ENCODE measurements at places on chromosomes 13 and 19.

DNA sequence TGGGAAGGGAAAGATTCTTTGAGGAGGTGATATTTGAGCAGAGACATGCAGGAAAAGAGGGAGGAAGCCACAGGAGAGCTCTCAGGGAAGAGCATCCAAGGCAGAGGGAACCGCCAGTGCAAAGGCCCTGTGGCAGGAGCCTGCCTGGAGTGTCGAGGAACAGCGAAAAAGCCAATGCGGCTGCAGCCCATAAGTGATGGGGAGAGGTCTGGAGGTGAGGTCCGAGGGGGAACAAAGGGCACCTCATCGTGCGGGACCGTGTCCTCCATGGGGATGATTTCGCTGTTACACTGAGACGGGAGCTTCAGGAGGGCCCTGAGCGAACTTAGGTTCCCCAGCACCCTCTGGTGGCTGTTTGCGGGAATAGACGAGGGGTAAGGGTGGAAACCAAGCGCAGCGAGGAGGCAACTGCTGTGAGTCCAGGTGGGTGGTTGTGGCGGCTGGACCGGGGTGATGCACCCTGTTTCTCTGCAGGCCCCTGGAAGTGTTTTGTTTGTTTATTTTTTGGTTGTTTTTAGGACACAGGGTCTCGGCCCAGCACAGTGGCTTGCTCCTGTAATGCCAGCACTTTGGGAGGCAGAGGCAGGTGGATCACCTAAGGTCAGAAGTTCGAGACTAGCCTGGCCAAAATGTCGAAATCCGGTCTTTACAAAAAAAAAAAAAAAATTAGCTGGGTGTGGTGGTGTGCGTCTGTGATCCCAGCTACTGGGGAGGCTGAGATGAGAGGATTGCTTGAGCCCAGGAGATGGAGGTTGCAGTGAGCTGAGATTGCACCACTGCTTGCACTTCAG, 5.9 kb upstream of the EHD2 start:
- peak; percentile 75 for DNase-seq

DNA sequence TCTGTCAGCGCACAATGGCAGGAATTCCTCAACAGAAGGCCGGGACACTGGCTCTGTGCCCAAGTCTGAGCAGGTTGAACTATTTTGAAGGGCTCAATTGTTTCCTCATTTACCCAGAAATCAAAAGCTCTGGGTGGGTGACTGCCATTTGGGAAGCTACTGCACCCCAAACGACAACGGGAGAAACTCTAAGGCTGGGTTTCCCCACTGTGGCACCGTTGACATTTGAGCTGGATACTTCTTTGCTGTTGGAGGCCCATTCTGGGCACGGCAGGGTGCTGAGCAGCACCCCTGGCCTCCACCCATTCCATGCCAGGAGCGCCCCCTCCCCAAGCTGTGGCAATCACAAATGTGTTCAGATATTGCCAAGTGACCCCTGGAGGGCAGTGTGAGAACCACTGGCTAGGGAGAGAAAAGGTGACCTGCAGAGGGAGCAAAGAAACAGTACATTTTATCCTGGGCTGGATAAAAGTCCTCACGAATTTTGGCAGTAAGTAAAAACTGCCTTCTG, 62.5 kb downstream of the RFX2 start:
- DNase-seq, result no peak

DNA sequence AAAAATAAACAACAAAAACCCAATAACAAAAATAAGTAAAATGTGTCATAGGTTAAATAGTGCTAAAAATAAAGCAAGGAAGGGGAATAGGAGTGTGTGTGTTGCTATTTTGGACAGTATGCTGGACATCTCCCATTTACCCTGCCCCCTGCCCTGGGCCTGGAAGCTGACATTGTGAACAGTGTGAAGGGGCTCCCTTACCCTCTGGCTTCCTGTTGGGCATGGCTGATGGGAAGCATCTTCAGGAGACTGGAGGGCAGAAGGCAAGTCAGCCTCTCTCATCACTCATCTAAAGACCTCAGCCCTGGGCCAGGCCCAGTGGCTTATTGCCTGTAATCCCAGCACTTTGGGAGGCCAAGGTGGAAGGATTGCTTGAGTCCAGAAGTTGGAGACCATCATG, 26.7 kb downstream of the KCTD15 start:
- no peak for DNase-seq

DNA sequence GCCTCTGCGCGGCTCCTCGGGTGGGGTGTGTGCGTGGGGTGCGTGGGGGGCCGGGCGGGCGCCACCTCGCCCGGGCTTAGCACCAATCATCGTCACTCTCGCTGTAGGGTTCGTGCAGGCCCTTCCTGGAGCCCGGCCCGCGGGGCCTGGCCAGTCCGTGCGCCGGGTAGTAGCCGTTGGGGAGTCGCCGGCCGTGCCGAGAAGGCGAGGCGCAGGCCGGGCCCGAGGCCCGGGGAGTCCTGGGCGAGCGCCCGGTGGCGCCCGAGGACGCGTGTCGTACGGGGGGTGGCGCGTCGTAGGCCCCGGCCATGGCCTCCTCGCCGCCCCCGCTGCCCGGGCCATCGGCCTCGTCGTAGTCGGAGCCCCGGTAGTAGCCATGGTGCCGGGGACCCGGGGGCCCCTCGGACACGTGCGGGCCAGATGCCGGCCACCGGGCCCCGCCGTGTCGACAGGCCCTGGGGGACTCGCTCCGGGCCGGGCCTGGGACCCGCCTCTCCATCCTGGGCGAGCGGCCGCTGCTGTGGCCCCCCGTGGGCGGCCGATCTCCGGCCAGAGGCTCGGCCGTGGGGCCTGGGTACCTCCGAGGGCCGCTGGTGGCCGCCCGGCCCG, 57.1 kb downstream of the IER2 start:
- no peak for DNase-seq

DNA sequence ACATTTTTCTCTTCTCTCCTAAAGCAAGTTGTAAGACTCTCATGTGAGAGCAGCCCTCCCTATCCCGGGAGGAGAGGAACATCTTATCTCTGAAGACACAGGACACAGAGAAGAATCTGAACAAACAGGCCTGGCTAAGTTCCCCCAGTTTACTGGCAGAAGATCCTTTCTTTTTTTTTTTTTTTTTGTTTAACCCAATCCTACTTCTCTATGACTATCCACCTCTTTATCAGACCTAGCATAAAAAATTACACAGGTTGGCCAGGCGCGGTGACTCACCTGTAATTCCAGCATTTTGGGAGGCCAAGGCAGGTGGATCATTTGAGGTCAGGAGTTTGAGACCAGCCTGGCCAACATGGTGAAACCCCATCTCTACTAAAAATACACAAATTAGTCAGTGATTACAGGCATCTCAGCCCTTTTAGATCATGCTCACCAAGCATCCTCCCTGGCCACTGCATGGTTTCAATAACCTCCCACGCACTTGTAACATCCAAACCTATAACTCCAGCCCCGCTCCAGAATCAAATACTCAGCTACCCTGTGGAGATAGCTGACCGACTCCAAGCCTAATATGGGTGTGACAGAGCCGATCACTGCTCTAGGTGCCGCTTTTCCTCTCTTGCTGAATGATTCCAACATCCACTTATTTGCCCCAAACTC, 27.3 kb upstream of the MUC16 start:
- no peak for DNase-seq

GRCh38 chr19:18789883-18790565, 1.1 kb downstream of the COMP start:
- peak; percentile 34 for DNase-seq

DNA sequence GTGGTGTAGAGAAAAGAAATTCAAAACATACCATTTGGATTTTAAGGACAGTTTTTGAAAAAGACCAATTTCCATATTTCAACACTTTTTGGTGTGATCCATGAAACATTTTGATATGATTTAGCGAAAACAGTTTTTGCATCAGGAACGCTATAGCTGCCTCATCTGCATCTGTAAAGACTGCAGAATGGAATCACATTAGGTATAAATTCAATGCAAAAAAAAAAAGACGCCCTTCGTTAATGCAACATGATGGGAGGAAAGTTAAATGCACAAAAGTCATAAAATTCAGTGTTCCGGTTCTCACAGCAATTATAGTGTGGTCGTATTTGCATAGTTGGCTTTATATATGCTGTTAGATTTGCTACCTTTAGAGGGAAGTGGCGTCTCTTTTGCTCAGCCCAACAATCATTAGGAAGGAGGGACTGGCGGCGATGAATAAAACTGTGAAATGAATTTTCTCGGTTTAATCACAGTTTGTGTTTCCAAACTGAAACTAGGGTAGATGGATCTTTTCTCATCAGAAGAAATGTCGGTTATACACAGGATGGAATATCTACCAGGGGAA, 215.7 kb downstream of the TEX29 start:
- DNase-seq, result no peak

DNA sequence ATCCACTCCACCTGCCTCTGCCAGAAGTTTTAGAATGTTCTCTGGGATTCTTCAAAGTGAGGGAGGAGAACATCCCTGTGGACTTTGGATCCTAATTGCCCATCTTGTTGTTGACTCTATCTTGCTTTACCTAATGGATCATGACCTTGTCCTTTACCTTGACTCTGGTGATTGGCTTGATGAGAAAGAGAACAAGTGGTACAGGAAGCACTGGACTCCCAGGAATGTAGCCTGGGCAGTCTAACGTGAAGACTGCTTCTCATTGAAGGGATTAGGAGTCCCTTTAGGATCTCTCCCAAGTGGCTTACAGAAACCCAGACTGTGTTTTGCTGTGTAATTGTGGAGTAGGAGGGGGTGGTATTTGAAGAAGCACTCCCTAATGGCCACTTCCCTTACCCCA, 63.9 kb downstream of the SLC10A2 start:
- DNase-seq, result no peak

GRCh38 chr19:31255174-31255799, 93.9 kb downstream of the TSHZ3 start:
- DNase-seq, result no peak

Measured in stimulated activated CD4-positive, alpha-beta T cell treated with anti-CD3 and anti-CD28 coated beads, Interleukin-2, amount 100 ng/mL, for 48 hours (primary cell).